Frontal cortex (tissue), 4 donors: ENCODE measurements at places on chromosomes 7 and 10. TPM values are rescaled to one million over a fixed set of nuclear protein-coding genes. Genes with fewer than 3 reads are reported as not detected.

CTAGE4 gene
- 0.41 TPM for total RNA-seq

COL28A1 gene
- total RNA-seq: 0.82 TPM

SLC26A5 gene
- not detected for total RNA-seq

COA1 gene
- 41.2 TPM for total RNA-seq

IFIT1B gene
- total RNA-seq: 0.41 TPM
